NAMALWA (cell line): ENCODE measurements at places on chromosomes 4 and X.

GRCh38 chr4:158760866-158761265 lies 8.0 kb upstream of the FNIP2 start:
- no peak for DNase-seq

DNA sequence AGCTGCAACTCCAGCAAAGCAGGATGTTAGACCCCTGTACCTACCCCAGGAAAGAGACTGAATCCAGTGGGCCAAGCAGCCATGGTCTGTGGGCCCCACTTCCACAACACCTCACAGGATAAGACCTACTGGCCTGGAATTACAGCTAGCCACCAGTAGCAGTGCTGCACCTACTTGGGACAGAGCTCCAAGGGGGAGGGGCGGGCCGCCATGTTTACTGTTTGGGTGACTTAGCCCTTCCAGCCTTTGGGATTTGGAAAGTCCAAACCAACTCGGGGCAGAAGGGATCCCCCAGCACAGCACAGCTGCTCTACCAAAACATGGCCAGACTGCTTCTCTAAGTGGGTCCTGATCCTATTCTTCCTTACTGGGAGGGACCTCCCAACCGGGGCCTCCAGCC lies 9.1 kb upstream of the TMSB15B start:
- DNase-seq: no peak

DNA sequence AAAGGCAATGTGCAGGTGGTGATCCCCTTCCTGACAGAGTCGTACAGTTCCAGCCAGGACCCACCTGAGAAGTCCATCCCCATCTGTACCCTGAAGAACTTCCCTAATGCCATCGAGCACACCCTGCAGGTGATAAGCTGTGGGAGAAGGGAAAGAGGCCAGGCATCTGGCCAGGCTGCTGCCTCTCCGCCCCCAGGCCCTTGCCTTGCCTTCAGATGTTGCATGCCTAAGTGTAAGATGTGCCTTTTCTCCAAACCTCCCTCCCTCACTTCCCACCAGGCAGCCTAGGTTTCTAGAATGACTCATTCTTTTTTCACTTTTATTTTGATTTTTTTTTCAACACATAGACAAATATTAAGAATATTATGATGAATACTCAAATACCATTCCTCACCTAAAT lies 12.2 kb upstream of the CDK16 start:
- no peak for DNase-seq

- no peak for DNase-seq
Observed at GRCh38 chrX:119036107-119037029, 36.4 kb upstream of the CT47C1 start.

DNA sequence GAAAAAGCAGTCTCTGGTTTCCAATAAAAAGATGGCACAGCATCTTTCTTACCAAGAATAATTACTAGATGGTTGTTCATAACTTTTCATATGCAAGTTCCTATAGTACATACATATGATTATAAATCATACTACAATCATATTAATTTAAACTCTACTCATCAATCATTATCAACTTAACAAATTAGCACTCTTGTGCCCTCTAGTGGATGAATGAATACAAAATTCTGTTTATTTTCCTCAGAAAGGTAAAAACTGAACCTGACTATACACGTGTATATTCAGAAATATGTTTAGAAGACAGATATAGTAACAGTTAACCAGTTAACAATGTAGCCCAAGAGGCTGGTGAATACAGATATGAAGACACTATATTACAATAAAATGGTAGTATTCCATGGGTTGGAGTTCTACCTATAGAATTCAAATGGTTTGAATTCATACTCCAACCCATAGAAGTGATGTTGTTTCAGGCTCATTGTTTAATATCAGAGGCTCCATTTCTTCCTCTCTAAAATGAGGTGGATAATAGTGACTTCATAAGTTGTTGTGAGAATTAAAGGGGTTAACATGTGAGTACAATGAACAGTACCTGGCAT lies 100.0 kb downstream of the ADAMTS3 start:
- peak; percentile 57 for DNase-seq
